ENCODE measurements at places on chromosomes 12 and 14.
A peak's percentile ranks its signal among the peaks of the same experiment; 100 is the strongest.

GRCh38 chr12:60830381-60830780, 1234.6 kb downstream of the SLC16A7 start:
- no peak for DNase-seq

- no peak for DNase-seq
Measured at GRCh38 chr12:646442-647384, 16.5 kb downstream of the NINJ2 start.

DNA sequence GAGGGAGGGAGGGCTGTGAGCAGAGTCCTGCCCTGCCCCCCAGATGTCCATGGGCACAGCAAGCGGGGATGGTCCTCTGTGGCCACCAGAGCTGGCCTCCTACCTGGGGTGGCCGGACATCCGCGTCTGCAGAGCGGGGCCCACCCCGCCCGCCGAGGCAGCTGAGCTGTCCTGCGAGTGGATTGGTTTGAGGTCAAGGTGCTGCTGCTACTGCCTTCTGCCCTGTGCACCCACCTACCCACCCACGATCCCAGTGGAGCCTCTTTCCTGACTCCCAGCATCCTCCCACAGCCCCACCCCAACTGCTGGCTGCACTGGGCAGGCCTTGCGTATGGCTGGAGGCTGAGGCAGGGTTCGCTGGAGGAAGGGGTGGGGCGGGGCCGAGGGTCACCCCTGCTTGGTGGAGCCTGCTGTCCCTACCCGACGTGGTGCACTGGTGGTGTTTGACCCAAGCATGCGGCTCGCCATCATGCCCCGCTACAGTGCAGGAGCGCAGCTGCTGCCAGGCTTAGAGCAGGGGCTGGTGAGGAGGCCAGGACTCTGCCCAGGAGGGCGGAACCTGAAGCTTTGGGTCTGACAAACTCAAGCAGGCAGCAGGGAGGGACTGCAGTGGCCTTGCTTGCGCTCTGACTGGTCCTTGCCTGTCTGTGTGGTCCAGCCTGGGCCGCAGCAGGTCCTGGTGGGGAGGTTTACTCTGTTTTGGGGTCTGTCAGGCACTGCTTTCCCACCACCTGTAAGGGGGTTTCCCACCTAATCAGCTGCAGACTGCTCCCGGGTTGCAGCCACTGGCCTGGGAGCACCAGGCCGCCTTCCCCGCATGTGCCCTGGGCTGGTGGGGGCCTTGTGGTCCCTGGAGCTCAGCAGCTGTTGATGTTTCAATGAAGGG, 23.7 kb downstream of the CEP170B start:
- no peak for DNase-seq

GRCh38 chr12:29763301-29763683, 20.4 kb downstream of the TMTC1 start:
- no peak for DNase-seq

GRCh38 chr14:65991104-65991503, 495.1 kb upstream of the CCDC196 start:
- no peak for DNase-seq

GRCh38 chr14:55052269-55052930, 953 bp downstream of the MAPK1IP1L start:
- DNase-seq: peak; percentile 30

DNA sequence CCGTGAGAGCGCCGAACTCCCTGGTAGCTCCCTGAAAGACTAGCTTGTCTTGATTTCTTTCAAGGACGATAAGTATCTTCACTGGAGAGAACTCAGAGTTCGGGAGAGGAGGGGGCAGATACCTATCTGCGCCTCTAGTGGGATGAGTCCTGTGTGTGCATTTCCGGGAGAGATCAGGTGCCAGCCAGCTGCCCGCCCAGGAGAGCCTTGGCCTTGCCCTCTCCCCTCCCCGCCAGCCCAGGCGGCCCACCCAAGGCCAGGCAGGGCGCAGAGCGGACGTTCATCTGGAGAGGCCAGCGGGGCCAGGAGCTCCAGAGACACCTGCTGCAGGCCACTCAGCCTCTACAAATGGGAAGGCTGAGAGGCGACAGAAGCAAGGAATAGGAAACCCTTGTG, 1.0 kb downstream of the CD9 start:
- no peak for DNase-seq

GRCh38 chr14:100267990-100268389, 29.0 kb downstream of the YY1 start:
- DNase-seq: no peak

GRCh38 chr12:31363831-31364230, 37.9 kb upstream of the SINHCAF start:
- DNase-seq: no peak

- no peak for DNase-seq
Measured at GRCh38 chr12:71536279-71536938, 96.8 kb downstream of the LGR5 start.

DNA sequence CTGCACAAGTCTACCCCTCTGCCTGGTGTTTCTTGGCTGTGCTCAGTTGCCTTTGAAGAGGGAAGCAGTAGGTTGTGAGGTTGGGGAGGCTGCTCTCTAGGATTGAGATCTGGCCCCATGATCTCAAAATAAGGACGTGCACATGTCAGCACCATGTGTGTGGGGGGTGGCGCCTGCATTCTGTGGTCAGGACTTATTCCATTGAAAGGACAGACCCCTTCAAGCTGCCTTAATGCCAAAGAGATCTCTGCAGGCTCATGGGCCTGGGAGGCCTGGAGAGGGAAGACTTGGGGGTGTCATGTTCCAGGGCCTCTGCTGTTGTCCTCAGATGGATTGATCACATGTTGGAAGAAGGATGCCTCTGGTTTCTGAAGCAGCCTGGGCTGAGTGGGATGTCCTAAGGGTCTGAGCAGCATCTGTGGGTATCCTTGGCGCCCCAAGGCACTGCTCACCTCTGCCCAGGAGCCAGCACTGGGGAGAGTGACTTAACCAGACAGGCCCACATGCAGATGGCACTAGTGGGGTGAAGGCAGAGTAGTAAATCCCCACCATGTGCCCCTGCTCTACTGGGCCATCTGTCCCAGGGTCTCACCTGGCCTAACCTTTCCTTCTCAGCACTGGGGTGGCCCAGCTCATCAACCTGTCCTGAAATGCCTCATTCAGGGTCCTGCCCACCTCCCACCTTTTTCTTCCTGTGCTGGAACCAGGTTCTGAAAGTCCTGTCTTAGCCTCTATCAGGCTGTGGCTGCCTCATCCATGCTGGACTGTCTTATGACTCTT, 118.9 kb downstream of the ADGRD1 start:
- DNase-seq: no peak

GRCh38 chr12:132074216-132074615, 69.9 kb downstream of the DDX51 start:
- DNase-seq: no peak

DNA sequence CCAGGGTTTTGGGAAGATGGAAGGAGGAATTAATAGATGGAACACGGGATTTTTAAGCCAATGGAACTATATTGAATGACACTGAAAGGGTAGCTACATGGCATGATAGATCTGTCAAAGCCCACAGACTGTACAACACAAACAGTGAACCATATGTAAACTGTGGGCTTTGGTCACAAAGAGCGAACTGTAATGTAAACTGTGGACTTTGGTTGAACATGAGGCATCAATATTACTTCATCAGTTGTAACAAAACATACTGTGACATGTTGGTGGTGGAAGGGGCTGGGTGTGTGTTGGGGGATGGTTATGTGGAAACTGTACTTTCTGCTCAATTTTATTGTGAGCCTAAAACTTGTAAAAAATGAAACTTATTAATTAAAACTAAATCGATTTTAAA, 210.6 kb upstream of the HMGA2 start:
- no peak for DNase-seq

- no peak for DNase-seq
Measured at GRCh38 chr12:104865080-104865479, 93.0 kb downstream of the SLC41A2 start.

- peak; percentile 42 for DNase-seq
Measured at GRCh38 chr12:113479590-113480335, 8.1 kb upstream of the LHX5 start.

GRCh38 chr12:114888448-114888847, 204.5 kb upstream of the TBX3 start:
- DNase-seq: peak; percentile 46

DNA sequence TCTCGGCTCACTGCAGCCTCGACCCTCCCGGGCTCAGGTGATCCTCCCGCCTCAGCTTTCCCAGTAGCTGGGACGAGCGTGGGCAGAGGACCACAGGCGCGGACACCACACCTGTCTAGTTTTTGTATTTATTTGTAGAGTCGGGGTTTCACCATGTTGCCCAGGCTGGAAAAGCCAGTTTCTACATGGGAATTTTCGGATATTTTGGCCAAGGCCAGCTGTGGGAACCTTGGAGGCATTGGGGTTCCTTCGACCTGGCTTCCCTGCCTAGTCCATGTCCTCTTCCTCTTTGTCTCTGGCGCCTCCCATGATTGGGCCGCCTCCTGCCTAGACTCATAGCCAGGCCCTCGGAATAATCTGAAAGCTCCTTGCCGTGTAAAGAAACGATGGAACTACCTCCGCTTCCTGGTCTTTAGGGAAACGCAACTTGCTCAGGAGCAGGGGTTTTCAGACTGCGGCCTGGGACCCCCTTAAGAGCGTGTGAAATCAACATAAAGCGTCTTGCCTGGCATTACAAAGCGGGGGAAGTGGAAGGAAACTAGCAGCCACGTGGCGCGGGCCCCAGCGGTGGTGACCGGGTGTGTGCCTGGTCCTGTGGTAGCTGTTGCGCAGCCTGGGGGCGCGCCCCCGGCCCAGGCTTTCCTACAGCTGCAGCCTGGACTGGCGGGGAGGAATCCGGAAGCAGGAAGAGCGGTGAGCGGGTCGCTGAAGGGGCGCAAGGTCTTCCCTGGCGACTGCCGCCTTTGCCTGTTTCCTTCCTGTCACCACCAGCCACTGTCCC, 1.4 kb upstream of the HSP90AA1 start:
- peak; percentile 45 for DNase-seq

DNA sequence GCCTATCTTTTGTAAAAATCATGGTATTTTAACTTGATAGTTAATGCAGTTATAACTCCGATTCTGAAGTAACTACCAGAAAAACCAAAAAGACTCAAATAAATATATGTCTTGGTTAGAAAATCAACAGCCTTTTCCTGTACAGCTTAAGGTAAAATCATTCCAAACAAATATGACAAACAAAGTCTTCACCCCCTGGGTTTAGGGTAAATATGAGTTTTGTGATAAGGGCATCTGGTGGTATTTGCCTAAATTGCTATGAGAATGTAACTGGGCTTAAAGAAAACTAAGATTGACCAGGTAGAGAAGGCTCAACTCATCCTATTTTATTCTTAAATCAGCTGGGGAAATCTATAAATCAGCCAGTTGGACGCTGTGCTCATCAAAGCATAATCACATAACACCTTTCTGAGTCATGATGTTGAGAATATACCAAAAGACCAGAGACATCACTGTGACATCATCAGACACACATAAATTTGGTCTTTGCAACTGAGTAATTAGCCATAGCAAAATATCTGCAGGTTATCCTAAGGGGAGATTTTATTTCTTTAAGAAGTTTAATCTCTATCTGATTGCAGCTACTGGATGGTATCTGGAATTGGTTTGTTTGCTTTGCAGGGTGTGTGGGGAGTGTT, 133.9 kb downstream of the STXBP6 start:
- DNase-seq: peak; percentile 16

DNA sequence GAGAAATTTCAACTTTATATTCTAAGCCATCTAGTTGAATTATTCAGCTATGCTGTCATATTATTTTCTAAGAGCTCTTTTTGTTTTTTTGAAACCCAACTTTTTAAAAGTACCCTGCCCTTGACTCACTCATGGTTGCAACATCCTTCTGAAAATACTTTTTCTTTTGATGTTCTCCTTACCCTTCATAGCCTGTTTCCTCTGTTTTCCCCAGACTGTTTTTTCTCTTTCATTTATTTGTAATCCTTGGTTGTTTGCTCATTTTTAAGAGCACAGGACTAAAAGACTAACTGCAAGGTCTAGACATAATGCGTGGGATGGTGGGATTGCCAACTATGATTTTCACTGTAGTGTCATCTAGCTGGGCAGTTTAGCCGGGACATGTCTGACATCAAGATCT, 21.2 kb upstream of the CDKL1 start:
- no peak for DNase-seq

- no peak for DNase-seq
Measured at GRCh38 chr14:23181453-23181852, 2.0 kb downstream of the SLC7A8 start.

DNA sequence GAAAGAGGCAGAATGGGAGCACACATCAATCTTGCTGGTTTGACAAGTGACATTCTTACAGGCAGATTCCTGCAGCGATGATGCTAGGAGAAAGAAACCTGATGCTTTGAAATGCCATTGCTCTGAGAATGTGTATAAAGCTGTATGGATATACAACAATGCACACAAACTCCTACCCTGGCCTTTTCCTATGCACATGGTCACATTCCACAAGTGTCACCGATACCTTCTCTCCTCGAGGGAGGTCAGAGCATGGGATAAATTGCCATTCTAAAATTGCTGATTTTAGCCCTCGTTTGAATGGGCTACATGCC, 11.9 kb downstream of the FGF6 start:
- DNase-seq: no peak

- DNase-seq: peak; percentile 61
Measured at GRCh38 chr14:21039585-21040369, 2.4 kb upstream of the RNASE7 start.

DNA sequence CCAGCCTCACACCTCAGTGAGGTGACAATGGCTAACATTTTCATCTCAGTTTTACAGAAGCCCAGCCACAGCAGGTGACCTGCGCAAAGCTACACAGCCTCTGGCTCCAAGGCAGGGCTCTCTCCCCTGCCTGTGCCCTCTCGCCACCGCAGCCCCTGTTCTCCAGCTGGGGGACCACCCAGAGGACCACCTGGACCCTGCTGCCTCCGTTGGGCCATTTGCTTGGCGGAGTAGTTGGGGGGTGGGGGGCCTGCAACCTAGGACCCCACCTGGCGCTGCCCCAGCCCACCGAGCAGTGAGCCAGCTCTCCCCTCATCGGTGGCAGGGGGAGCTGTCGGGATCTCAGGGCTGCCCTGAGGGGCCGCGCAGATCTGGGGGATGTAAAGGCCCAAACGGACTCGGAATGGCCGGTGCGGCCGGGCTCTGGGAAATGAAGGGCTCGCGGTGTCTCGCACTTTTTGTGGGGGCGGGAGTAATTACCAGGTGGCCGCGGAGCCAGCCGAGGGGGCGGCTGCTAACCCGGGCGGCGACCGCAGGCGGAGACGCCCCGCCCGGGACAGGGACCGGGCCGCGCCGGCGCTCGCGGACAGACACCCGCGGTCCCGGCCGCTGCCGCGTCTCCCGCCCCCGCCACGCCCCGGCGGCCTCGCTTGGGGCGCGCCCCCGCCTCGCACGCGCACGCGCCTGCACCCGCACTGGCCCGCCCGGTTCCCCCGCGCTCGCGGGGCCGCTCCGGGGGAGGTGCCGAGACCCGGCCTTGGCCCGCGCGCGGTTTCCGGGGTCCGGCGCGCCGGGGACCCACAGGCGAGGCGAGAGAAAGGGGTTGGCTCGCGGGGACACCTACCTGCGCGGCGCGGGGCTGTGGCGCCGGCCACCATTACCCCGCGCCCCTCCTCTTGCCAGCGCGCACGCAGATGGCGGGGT, 8.6 kb upstream of the GPR68 start:
- DNase-seq: peak; percentile 46

DNA sequence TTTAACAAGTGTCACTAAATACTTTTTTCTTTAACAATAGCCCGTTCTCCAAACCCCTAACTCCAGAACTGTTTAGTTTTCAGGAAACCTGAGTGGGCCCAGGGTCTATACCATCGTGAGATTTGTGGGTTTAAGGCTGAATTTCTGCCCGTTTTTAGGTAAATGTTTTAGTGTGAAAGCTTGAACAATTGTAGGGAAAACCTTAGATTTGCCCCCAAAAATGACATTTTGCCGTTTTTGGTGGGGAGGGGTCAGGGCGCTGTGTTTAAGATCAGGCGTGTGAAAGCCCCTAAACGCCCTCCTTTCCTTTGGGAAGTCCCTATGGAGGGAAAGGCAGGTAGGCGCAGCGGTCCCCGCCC, 320 bp upstream of the PRPF39 start:
- DNase-seq: no peak

All from ELR (cell line).